ENCODE measurements at places on chromosomes 6 and 20. TPM values are rescaled to one million over a fixed set of nuclear protein-coding genes. Genes with fewer than 3 reads are reported as not detected.

- H3K4me1 ChIP-seq = no peaks in the 10 kb centered on the region
- H3K36me3 ChIP-seq = no peaks in the 10 kb centered on the region
- no peak overlapping the region for H3K4me3 ChIP-seq
- no peak overlapping the region for H3K27ac ChIP-seq
- H3K27me3 ChIP-seq = no peaks in the 10 kb centered on the region
Observed at GRCh38 chr6:159616456-159616855, 76.6 kb downstream of the SOD2 start.

DNA sequence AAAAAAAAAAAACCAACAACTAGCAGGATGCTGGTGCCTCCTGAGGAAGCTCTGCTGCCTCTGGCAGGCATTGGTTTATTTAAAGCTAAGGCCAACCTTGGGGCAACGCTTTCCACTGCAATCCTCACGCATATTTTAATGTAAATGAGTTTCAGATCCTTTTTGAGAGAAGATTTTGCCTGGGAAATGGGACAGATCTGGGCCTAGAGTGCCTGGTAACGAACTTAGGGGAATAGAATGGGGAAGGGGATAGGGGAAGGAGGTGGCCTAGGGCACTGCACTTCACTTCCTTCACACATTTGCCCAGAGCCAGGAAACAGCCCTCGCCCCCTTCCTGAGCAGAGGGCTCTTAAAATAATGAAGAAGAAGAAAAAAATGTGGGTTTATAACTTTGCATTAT lies 132.7 kb upstream of the TMEM170B start:
- no peak overlapping the region for H3K27ac ChIP-seq
- no peaks in the 10 kb centered on the region for H3K36me3 ChIP-seq
- no peak for DNase-seq
- no peaks in the 10 kb centered on the region for H3K27me3 ChIP-seq
- H3K4me1 ChIP-seq = no peaks in the 10 kb centered on the region

DNA sequence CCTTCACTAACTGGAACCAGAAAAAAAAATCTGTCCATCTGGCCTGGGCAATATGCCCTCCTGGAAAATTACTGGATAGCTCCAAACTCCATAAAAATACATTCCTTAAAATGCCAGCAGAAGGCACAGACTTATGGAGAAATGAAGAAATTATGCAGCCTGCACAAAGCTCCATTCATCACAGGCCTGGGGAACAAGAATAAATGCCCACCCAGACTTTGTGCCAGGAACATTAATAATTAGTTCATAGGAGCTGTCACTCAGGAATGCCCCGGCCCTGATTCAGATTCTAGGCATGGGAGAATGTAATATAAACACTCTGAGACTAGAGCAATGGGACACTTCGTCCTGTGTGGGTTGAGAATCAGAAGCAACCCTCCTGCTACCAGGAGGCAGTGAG lies 199.3 kb downstream of the OTOR start:
- DNase-seq = no peak
- H3K36me3 ChIP-seq = no peaks in the 10 kb centered on the region
- H3K4me1 ChIP-seq = no peaks in the 10 kb centered on the region
- no peaks in the 10 kb centered on the region for H3K27me3 ChIP-seq

The CALHM5 gene
- 4.8 TPM for total RNA-seq

The SDC4 gene
- 58.2 TPM for total RNA-seq

DNA sequence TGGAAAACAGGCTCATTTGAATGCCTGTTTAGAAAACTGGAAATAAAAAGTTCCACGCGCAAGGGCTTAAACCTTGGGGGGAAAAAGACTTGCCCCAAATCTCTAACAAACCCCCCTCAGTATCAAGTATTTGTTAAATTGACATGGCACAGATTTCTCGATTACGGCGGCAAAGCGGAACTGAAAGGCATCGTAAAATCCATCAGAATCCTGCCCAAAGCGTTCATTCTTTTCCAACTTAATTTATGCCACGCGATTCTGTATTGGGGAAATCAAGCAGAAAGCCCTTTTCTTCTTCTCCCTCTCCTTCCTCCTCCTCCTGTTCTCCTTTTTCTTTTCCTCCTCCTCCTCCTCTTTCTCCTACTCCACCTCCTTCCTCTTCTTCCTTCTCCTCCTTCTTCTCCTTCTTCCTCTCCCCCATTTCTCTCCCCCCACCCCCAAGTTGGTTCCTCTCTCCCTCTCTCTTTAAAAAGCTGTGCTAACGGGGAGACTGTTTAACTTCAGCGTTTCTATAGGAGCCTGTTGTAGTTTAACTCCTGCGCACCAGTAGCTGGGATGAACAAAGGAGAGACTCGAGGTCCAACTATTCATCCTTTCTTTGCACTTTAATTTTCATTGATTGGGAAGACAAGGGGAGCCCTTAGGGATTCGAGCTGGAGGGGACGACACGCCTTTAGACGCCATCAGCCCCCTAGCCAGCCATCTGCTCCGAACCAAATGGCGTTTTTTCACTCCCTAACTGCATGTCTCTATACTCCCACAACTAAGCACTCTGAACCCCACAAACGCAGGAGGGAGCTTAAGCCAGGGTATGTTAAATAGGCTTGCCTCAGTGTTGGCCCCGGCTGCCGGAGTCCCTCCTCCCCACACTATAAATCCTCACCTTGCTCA lies 2.7 kb upstream of the DLL1 start:
- no peaks in the 10 kb centered on the region for H3K4me1 ChIP-seq
- no peak overlapping the region for H3K27ac ChIP-seq
- DNase-seq = no peak

DNA sequence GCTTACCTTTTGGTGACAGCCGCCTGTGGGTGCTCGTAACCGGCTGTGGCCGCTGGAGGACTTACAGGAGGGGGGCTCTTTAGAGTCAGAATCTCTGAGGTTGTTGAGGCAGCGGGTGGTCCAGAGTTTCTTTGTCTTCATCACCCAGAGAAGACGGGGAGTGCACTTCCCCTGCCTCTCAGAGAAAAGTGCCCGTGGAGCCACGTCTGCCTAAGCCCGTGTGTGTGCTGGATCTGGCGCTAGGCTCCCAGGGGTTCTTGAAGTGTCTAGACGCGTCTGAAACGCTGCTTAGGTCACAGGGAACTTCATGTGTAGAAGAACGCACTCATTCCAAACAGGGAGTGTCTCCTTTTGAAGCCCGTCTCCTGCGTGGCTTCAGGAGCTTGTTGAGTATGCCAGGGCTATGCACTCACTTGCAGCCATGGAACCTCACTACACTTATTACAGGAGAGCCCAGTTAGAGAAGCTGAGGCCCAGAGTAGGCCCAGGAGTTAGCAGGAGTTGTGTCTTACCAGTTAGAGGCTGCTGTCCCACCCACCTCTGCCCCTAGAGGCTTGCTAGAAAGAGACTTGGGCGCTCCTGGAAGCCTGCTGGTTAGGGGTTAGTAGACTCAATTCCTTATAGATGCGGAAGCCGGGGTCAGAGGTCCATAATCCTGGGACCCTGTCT lies 1.3 kb downstream of the LSM14B start:
- peaks cover 16% of the 10 kb centered on the region for H3K4me1 ChIP-seq
- H3K36me3 ChIP-seq = no peaks in the 10 kb centered on the region
- peak overlapping the region; percentile 93 for H3K27ac ChIP-seq
- H3K4me3 ChIP-seq = peak overlapping the region; percentile 97
- no peak for DNase-seq

DNA sequence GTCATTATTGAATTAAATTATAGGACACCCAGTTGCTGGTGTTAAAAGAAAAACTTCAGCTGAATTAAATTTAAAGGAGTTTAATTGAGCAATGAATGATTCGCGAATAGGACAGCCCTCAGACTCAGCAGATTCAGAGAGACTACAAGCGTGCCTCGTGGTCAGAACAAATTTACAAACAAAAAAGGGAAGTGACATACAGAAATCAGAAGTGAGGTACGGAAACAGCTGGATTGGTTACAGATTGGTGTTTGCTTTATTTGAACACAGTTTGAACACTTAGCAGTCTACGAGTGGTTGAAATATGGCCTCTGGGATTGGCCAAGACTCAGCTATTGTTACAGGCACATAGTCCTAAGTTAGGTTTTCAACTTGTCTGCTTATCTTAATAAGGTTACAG lies 25.8 kb upstream of the TNFRSF21 start:
- no peaks in the 10 kb centered on the region for H3K36me3 ChIP-seq
- no peak for DNase-seq
- no peak overlapping the region for H3K4me3 ChIP-seq
- no peaks in the 10 kb centered on the region for H3K27me3 ChIP-seq

GRCh38 chr6:149368065-149368464 lies 32.0 kb upstream of the SUMO4 start:
- H3K27ac ChIP-seq = no peak overlapping the region
- no peak for DNase-seq
- H3K36me3 ChIP-seq = no peaks in the 10 kb centered on the region
- peaks cover 7% of the 10 kb centered on the region for H3K4me1 ChIP-seq

DNA sequence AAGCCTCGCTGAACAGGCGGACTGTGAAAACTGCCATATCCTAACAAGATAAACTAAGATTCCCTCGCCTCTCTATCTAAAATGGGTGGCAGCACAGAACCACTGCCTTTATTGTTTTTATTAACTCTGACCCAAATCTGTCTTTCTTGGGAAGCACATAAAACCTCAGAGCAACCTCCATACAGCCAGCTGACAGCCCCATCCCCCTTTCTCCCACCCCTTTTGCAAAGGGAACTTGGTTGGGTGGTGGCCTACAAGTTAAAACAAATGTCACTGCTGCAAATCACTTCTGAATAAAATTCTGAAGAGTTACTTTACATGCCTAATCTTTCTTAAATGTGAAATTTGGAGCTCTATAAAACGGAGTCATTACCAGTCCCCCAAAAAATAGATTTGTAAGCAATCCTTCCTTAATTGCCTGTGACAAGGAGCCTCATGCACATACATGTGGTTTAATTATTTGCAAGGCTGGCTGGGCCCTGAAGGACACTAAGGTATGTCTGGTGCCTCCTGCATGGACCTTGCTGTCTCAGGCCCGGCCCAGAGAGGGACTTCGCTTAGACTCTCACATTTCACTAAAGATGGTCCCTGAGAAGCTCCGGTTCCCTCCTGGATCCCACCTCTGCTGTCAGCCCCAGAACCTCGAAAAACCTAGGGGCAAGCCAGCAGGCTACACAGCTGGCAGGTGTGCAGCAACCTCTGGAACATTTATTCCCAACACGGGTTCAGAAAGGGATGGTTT lies 21.7 kb downstream of the PXDC1 start:
- peaks cover 10% of the 10 kb centered on the region for H3K4me1 ChIP-seq
- DNase-seq = no peak
- no peaks in the 10 kb centered on the region for H3K27me3 ChIP-seq
- no peak overlapping the region for H3K27ac ChIP-seq
- no peaks in the 10 kb centered on the region for H3K36me3 ChIP-seq

The ALDH8A1 gene
- 1.6 TPM for total RNA-seq

DNA sequence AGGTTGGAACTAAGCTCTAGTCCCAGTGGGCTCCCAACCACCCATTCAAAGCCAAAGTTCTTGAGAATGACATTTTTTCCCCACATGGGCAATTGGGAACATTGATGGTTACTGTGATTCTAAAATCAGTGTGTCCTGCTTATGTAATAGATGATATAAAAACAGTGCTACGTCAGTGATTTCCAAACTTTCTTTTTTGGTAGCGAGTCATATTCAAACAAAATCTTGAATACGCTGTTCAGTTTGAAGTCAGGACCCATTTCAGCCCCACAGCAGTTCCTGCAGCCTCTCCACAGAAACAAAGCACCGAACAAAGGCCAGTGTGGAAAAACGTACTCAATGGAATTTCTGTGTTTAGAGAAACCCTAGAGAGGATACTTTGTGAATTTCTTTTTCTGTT lies 170.0 kb upstream of the OLIG3 start:
- DNase-seq = no peak
- H3K4me3 ChIP-seq = no peak overlapping the region
- no peak overlapping the region for H3K27ac ChIP-seq

GRCh38 chr6:128307671-128308070 lies 212.7 kb downstream of the PTPRK start:
- no peaks in the 10 kb centered on the region for H3K27me3 ChIP-seq
- H3K4me1 ChIP-seq = no peaks in the 10 kb centered on the region
- no peak overlapping the region for H3K27ac ChIP-seq
- no peak overlapping the region for H3K4me3 ChIP-seq

DNA sequence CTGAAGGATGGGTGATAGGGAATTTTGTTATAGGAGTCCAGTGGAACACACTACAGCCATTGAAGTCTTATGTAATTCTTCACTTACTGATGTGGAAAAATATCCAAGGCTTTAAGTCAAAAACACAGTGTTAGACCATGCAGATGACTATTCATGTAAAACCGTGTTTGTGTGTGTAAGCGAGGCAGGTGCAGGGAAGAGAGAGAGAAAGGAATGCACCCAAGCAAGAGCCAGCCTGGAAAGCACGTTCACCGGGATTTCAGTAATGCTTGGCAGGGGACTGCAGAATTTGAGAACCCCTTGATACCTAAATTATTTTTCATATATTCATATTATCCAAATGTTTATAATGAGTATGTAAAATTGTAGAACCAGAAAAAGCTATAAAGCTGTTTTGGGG lies 17.9 kb downstream of the RALGAPA2 start:
- no peak for DNase-seq
- H3K27me3 ChIP-seq = no peaks in the 10 kb centered on the region
- H3K4me1 ChIP-seq = no peaks in the 10 kb centered on the region
- H3K4me3 ChIP-seq = no peak overlapping the region
- no peak overlapping the region for H3K27ac ChIP-seq

The KCNQ5 gene
- total RNA-seq = 0.21 TPM

- peaks cover under 1% of the 10 kb centered on the region for H3K4me1 ChIP-seq
- H3K4me3 ChIP-seq = no peak overlapping the region
- no peak overlapping the region for H3K27ac ChIP-seq
- DNase-seq = no peak
Observed at GRCh38 chr20:38833857-38834164, 28.3 kb downstream of the PPP1R16B start.

GRCh38 chr6:47264775-47265184 lies 44.9 kb downstream of the TNFRSF21 start:
- H3K4me3 ChIP-seq = no peak overlapping the region
- H3K4me1 ChIP-seq = no peaks in the 10 kb centered on the region
- H3K27ac ChIP-seq = no peak overlapping the region
- no peaks in the 10 kb centered on the region for H3K27me3 ChIP-seq
- no peaks in the 10 kb centered on the region for H3K36me3 ChIP-seq
- no peak for DNase-seq

The CRISP2 gene
- total RNA-seq = not detected

DNA sequence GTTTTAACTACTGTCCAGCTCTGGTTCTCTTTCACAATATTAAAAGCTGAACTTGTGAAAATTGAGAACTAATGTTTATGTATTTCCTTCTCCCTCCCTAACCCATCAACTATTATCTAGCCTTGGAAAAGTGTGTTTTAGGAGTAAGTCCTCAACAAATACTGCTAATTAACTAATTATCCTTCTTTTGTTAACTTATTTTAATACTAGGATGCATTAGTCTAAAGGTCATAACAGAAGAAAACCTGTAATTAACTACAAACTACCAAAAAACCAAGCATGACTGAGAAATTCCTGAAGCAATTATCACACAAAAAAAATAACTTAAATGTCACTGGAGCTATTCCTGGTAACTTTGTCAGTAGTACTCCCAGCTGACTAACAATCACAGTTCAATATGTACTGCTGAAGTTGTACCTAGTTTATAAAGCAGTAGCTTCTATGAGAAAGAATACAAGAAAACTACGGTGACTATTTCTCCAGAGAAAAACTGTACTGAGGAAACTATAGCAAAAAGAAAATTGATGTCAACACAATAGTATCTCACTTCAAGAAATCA lies 301.9 kb downstream of the LAMA2 start:
- no peaks in the 10 kb centered on the region for H3K27me3 ChIP-seq
- no peaks in the 10 kb centered on the region for H3K4me1 ChIP-seq
- H3K36me3 ChIP-seq = no peaks in the 10 kb centered on the region
- no peak for DNase-seq
- H3K27ac ChIP-seq = peak overlapping the region; percentile 6
- H3K4me3 ChIP-seq = no peak overlapping the region

GRCh38 chr20:54476169-54477009 lies 996 bp downstream of the DOK5 start:
- H3K27me3 ChIP-seq = no peaks in the 10 kb centered on the region
- no peak for DNase-seq
- H3K4me3 ChIP-seq = peak overlapping the region; percentile 39
- peak overlapping the region; percentile 43 for H3K27ac ChIP-seq
- H3K4me1 ChIP-seq = no peaks in the 10 kb centered on the region
